ENCODE measurements at places on chromosomes 6 and 20.

DNA sequence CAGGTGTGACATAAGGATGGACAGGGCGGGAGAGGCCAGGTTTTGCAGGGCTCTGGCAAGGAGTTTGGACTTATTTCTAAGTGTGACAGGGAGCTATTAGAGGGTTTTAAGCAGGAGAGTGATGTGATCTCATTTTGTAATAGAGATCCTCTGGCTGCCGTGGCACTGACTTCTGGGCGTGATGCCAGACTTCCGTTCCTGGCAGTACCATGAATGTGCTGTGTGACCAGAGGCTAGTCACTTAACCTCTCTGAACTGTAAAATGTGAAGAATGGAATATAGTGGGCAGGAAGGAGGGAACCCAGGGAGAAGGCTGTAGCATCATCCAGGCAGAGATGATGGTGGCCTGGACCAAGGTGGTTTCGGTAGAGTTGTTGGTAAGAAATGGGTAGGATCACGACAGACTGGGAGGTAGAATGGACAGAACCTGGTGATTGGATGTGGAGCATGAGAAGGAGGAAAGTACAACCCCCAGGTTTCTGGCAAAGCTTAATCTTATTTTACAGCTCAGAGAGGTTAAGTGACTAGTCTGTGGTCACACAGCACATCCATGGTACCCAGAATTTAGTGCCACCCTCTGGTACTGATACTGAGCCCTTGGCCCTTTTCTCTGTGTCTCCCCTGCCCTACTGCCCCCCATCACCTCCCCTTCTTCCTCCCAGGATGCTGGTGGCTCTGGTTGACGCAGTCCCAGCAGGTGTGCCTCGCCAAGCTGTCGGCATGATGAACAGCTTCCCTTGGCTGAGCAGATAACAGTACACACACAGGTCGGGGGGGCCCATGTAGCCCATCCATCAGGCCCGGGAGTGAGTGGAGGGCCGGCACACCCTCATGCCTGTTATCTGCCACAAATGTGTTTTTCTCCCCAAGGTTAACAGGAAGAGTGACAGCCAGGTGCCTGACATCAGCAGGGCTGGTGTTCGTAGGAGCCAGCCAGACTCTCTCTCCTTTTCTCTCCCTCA, 52.9 kb upstream of the CTNNBL1 start:
- no peak for DNase-seq

DNA sequence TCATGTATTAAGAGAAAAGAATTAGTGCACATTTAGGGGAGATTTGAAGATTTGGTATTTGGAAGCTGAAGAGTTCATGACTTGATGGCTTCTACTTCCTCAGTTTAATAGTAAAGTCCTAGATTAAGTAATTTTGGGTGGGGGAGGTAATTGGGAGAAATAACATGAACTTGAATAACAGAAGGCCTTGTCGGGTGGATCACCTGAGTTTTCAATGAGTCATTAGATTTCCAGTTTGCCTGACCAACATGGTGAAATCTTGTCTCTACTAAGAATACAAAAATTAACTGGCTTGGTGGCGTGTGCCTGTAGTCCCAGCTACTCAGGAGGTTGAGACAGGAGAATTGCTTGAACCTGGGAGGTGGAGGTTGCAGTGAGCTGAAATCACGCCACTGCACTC, 181.0 kb downstream of the GJA1 start:
- DNase-seq = no peak

DNA sequence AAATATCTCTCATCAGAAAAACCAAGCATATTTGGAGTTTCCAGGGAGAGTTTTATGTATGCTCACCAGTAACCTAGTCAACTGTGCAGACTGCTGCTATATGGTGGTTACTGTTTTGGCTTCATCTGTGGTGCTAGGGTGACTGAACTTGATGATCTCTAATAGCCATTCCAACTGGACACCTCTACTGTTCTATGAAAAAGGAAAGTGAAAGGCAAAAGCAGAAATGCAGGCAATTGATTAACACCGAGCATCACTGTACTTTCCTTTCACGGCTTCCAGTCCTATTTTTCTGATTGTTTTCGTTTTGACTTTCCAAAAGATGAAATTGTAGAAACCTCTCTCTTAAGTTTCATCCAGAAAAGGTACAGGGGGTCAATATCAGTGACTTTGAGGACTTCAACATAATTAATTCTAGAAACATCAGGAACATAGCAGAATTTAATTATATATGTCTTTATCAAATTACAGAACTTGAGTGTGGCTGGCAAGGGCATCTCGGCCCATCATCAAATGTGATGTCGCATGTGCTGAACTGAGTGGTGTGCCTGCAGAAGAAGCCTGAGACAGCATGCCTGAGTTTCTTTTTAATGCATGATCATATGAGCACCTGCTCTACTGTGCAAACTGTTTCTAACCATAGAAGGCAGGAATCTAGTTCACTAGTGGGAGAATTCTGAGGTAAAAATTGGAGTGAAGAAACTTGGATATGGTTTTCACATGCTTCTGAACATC, 464.3 kb upstream of the FLRT3 start:
- no peak for DNase-seq

DNA sequence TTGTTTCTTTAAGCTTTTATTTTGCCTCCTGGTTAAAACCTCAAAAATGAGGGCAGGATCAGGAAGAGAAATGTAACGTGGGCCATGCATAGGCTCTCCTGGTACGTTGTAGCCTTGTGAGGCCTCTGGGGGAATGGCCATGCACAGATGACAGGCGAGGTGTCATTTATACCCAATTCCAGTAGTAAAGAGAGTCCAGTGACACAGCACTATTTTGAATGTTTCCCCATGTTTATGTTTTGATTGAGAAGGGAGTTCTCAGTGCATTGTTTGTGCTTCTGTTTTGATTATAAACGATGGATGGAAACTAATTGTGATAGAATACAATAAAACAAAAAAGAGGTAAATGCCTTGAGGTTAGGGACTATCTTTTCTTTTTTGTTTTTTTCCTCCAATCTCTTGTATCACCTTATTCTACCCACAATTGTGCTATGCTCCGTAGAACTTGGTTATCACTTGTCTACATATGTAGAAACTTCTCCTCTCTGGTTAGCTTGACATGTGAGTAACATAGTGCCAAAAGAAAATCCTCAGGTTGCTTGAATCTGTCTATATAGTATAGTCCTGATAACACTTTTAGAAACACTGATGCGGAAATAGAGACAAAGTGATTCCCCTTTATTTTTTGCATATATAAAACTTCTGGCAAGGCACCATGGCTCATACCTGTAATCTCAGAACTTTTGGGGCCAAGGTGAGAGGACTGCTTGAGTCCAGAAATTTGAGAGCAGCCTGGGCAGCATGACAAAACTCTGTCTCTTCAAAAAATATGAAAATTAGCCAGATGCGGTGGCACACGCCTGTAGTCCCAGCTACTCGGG, 6.9 kb upstream of the SMIM28 start:
- no peak for DNase-seq

DNA sequence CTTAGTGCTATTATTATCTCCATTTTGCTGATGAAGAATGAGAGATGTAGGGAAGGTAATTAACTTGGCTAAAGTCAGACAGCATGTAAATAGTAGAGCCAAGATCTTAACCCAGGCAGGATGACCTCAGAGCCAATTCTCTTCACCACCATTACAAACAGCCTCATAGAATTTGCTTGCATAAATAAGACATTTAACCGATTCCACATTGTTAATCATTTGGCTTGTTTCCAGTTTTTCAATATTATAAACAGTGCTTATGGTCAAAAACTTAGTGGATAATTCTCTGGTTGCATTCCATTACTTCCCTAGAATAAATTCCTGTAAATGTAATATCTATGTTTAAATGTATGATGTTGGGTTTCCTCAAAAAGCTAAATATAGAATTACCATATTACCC, 19.1 kb upstream of the PRDM1 start:
- no peak for DNase-seq

DNA sequence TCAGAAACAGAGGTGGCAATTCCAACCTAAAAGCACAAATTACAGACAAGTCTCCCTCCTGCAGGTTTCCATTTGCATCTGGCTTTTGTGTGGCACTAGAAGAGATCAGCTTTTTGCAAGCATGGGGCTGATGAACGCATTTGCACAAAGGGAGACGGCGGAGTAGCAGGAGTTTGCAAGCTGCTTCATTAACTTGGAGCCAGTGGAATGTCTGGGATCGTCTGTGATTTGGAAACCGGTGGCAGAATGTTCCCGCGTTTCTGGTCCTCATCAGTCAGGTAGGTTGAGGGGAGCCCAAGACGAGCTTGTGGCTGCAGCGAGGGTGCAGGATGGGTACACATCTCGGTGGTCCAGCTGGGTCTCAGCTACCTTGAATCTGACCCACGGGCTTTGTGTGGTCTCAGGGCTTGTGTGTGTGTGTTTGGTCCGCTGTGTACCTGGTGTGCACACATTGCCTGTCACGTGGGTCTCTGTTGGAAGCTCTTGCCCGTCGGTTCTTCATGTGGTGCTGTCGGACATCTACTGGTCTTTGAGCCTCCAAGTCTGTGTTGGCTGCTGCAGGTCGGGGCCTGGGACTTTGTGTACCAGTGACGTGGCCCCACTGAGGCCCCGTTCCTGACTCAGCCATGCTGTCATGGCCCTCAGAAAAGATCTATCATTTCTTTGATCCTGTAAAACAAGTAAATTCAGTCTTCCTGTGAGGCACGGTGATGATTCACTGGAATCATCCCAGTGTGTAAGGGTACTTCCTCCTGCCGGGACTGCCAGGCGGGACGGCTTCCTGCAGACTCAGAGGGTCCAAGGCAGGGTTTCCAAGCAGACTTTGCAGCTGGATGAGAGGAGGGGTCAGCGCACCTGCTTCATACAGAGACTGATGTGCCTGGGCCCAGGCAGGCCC, 12.4 kb upstream of the MYT1 start:
- no peak for DNase-seq

GRCh38 chr6:86949771-86950170, 12.4 kb downstream of the HTR1E start:
- no peak for DNase-seq

GRCh38 chr20:44861531-44862006, 23.9 kb upstream of the YWHAB start:
- no peak for DNase-seq
